ENCODE measurements at places on chromosomes 6 and 20. TPM values are rescaled to one million over a fixed set of nuclear protein-coding genes. Genes with fewer than 3 reads are reported as not detected.

- no peak overlapping the region for H3K4me3 ChIP-seq
- H3K36me3 ChIP-seq = no peaks in the 10 kb centered on the region
- no peak overlapping the region for H3K27ac ChIP-seq
- H3K4me1 ChIP-seq = no peaks in the 10 kb centered on the region
- no peak for DNase-seq
Measured at GRCh38 chr6:142240179-142240578, 61.6 kb upstream of the ADGRG6 start.

GRCh38 chr6:53020005-53020744 lies 25.1 kb upstream of the GSTA4 start:
- no peak overlapping the region for H3K4me3 ChIP-seq
- DNase-seq = no peak
- peaks cover 71% of the 10 kb centered on the region for H3K36me3 ChIP-seq
- H3K4me1 ChIP-seq = no peaks in the 10 kb centered on the region

- no peak overlapping the region for H3K4me3 ChIP-seq
- no peaks in the 10 kb centered on the region for H3K27me3 ChIP-seq
- DNase-seq = peak; percentile 67
- no peak overlapping the region for H3K27ac ChIP-seq
Measured at GRCh38 chr20:63183422-63184146, 32.3 kb downstream of the YTHDF1 start.

The MTG2 gene
- 29.5 TPM for total RNA-seq

DNA sequence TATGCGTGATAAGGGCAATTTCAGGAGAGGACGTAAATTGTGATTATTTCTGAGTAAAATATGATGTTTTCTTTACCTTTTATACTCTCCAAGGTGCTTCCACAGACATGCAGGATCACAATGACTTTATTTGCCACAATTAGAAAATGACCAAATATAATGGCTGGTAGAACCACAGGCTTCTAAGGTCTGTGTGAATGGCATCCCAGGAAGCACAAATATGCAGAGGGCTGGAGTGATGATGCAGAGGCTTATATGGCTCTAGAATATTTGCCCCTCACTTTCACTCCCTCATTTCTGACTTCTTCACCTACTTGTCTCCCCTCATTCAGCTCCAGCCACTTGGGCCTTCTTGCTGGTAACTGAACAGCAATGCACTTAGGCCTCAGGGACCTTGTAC lies 502.1 kb upstream of the MAP3K7 start:
- no peak overlapping the region for H3K27ac ChIP-seq
- H3K36me3 ChIP-seq = no peaks in the 10 kb centered on the region

- no peak overlapping the region for H3K27ac ChIP-seq
- no peak overlapping the region for H3K4me3 ChIP-seq
- no peaks in the 10 kb centered on the region for H3K4me1 ChIP-seq
- H3K27me3 ChIP-seq = no peaks in the 10 kb centered on the region
Measured at GRCh38 chr6:123908797-123909196, 105.1 kb downstream of the NKAIN2 start.

The ANGPT4 gene
- total RNA-seq = 0.04 TPM

DNA sequence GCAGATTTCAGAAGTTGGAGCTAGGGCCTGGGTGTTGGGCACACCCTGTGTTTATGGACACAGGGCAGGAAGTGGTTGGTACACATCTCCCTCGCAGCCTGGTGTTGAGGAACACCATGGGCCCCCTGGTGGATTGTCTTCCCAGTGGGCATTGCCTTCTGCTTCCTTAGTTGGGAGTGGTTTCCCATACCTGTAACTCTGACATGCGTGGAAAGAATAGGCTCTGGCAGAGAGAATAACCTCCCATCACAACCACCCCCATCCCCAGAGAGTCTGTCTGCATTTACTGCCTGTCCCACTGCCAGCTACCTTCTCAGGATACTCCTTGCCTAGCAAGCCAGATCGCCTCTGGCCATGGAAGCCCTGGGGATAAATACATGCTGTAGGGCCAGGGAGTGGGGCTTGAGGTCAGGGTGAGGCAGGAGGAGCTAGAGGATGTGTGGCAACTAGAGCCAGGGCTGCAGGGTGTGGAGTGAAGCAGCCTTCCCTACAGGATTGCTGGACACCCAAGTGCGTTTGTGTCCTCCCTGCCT lies 14.7 kb downstream of the LRRC73 start:
- DNase-seq = no peak
- peaks cover 25% of the 10 kb centered on the region for H3K4me1 ChIP-seq
- peaks cover 40% of the 10 kb centered on the region for H3K36me3 ChIP-seq
- no peak overlapping the region for H3K27ac ChIP-seq
- H3K4me3 ChIP-seq = no peak overlapping the region

- no peak for DNase-seq
- H3K36me3 ChIP-seq = no peaks in the 10 kb centered on the region
- H3K27ac ChIP-seq = no peak overlapping the region
- no peaks in the 10 kb centered on the region for H3K27me3 ChIP-seq
- H3K4me3 ChIP-seq = no peak overlapping the region
Measured at GRCh38 chr6:38015341-38015740, 195.8 kb downstream of the ZFAND3 start.

DNA sequence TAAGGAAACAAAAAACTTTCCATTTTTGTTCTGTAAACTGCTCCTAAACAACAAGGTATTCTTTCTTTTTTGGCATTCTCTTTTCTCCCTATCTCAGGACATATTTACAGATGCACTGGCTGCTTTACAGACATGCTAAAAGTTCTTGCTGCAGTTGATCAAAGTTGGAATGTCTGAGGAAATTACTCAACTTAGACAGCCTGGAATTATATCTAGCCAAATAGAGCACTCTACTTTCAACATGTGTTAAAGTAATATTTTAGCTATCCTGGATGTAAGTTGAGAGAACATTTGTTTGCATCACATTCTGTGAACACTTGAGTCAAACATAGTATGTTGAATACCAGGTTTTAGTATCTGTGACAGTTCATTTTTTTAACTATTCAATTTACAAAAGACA lies 24.8 kb downstream of the TASP1 start:
- H3K36me3 ChIP-seq = peaks cover 7% of the 10 kb centered on the region
- H3K27me3 ChIP-seq = no peaks in the 10 kb centered on the region
- no peak overlapping the region for H3K27ac ChIP-seq
- H3K4me3 ChIP-seq = no peak overlapping the region
- no peak for DNase-seq

GRCh38 chr6:144493035-144493910 lies 208.1 kb downstream of the UTRN start:
- peaks cover 84% of the 10 kb centered on the region for H3K36me3 ChIP-seq
- no peak for DNase-seq
- no peak overlapping the region for H3K4me3 ChIP-seq
- H3K27ac ChIP-seq = no peak overlapping the region
- no peaks in the 10 kb centered on the region for H3K4me1 ChIP-seq
- no peaks in the 10 kb centered on the region for H3K27me3 ChIP-seq

DNA sequence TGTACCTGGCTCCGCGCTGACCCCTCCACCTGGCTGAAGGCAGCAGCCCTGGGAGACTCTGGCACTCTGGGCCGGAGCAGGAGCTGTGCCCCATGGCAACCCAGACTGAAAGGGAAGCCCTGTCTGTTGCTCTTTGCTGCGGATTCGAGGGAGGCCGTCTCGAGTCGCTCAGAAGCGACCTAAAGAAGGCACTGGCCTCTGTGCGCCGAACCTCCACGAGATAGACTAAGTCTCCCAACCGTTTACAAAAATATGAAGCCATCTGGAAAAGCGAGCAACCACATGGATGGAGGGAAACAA lies 10.5 kb upstream of the TBX18 start:
- peak overlapping the region; percentile 61 for H3K4me3 ChIP-seq
- peaks cover 10% of the 10 kb centered on the region for H3K4me1 ChIP-seq
- H3K27me3 ChIP-seq = peaks cover 18% of the 10 kb centered on the region
- no peaks in the 10 kb centered on the region for H3K36me3 ChIP-seq

DNA sequence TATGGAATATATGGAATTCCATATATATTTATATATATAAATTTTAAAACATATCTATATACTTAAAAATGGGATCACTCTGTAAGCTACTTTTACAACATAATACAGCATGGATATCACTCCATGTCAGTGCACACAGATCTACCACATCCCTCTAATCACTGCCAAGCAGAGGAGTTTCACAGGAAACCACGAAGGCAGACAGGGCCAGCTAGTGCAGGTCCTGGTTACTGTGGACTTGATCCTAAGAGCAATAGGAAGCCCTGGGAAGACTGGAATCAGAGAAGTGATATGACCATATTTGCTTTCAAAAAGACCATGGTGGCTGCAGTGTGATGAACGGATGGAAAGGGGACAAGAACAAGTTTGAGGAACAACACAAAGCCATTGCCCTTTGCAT lies 40.0 kb upstream of the NRN1 start:
- H3K4me3 ChIP-seq = no peak overlapping the region
- no peak overlapping the region for H3K27ac ChIP-seq
- no peak for DNase-seq

The CDH4 gene
- total RNA-seq = 0.55 TPM

DNA sequence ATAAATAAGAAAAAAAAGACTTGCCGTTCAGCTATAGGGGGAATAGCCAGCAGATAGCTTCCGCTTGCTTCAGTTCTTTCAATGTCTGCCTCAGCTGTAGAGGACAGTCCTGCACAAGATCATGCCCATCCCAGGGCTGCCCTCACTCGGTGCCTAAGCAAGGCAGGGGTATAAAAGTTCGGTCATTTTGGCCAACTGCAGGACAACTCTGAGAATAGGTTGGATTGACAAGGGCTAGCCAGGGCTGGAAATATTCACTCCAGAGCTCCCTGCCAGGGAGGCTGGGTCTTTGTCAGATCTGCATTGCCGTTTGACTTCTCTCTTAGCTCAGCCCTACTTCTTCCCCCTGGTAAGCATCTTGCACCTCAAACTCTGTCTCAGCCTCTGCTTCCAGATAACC lies 8.4 kb downstream of the PROCR start:
- no peak for DNase-seq
- H3K27ac ChIP-seq = no peak overlapping the region
- no peaks in the 10 kb centered on the region for H3K36me3 ChIP-seq
- no peaks in the 10 kb centered on the region for H3K4me1 ChIP-seq
- no peak overlapping the region for H3K4me3 ChIP-seq
- no peaks in the 10 kb centered on the region for H3K27me3 ChIP-seq

- H3K27ac ChIP-seq = no peak overlapping the region
- DNase-seq = no peak
- H3K27me3 ChIP-seq = no peaks in the 10 kb centered on the region
- peaks cover 78% of the 10 kb centered on the region for H3K36me3 ChIP-seq
Measured at GRCh38 chr6:158780246-158780884, 38.8 kb downstream of the EZR start.

Measured in psoas muscle (tissue), 8 donors.